ENCODE measurements at places on chromosomes 16 and 17.
A peak's percentile ranks its signal among the peaks of the same experiment; 100 is the strongest.

- DNase-seq = no peak
Observed at GRCh38 chr16:577796-578195, 8.0 kb downstream of the PIGQ start.

DNA sequence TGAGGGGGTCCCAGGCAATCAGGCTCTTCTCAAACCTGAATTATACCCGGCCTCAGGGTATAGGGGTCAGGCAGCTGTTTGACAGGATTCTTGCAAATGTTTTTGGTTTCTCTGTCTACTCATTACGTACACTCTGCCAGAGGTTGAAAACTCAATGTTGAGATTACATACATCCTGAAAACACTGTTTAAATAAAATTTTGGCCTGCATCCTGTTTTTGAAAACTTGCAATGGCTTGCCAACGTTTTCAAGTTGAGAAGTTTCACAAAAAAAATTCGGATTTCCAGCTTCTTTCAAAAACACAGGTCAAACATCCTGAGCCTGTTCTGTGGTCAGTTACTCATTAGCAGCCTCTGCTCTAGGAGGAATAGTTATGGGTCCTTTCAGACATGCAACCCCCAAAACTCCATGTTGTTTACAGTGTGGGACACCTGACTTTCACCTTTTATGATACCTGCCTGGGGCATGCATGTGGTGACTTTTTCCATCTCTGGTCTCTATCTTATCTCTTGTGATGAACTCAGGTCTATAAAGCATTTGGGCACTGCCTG lies 577.8 kb downstream of the WWOX start:
- no peak for DNase-seq

GRCh38 chr16:888901-889570 lies 81.7 kb downstream of the LMF1 start:
- no peak for DNase-seq

- DNase-seq = peak; percentile 64
Observed at GRCh38 chr16:84144209-84144858, 643 bp downstream of the HSDL1 start.

DNA sequence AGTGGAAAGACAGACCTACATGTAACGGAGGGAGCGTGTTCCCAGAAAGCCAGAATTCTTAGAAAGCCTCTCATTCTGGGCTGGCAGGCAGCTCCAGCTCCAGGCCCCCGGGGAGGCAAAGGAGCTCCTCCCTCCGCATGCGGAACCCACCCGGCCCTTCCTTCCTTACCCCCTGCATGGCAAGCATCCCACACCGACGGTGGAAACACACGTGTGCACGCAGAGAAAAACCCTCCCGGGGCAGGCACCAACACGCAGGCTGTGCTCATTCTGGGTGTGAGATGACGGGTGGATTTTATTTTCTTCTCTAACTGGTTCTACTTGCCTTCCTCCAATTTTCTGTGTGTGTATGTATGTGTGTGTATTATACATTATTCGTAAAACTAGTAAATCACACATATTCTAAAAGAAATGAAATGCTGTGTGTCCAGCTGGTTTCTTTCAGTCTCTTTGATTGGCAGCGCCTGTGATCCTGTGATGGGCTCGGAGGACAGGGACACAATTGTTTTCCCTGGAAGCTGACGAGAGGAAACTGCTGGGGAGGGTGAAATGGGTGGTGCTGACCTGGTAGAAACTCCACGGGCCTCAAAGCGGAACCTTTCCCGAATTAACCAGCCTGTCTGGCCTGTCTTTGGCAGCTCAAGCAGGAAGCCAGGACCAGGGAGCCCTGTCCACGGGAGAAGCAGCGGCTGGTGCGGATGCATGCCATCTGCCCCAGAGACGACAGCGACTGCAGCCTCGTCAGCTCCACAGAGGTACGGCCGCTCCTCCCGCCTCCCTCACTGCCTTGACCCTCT lies 22.2 kb downstream of the CARD14 start:
- DNase-seq = no peak

DNA sequence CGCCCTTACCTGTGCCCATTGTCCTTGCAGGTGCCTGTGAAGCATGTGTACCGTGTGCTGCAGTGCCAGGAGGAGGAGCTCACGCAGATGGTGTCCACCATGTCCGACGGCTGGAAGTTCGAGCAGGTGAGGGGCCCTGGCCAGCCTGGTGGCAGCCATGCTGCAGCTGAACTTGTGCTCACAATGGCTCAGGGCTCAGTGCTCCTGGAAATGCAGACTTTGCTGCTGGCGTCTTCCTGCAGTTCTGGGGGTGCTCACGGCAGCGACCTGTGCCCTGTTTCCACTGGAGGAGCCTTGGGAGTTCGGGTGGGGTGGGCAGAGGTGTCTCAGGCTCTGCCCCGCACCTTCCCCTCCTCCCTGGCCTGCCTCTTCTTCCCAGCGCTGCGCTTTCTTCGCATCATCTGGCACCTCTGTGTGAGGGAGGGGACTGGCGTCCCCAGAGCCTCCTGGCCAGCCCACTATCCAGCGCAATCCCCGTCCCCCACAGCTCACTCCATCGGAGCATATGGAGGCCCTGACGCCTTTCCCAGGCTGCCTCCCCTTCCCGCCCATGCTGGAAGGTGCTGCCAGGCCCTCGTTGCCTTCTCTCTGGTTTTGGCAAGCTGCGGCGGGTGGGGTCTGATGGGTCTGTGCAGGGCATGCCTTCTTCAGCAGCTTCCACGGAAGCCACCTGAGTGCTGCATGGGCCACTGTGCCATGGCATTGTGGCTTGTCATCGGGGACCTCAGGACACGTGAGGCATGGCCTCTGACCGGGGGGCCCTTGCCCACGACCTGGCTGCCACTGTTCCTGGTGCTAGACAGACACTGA lies 17.7 kb downstream of the KCTD5 start:
- no peak for DNase-seq

DNA sequence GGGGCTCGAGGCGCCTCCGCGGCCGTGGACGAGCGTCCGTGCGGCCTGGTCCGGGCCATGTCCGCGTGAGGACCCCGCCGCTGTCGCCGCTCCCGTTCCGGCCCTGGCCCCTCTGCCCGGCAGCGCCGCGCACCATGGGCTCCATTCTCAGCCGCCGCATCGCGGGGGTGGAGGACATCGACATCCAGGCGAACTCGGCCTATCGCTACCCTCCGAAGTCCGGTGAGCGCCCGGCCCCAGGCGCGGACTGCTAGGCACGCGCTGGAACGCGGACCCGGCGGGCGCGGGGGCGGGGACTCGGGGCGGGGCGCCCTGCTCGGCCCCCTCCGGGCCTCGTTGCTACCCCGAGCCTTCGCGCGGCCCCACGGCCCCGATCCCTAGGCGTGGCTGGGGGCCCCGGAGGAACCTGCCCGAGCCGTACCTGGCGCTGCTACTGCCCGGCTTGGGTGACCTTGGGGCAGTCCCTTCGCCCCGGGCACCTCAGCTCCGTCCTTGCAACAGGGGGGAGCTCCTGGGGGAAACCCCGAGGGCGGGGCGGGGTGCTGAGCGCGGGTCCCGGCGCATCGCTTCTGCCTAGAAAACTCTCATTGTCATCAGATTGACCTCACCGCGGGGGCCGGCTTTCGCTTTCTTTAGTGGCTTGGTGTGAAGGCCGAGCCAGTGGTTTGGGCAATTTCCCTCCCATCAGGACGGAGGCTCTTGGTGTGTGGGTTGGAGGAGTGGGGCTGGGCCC lies 367 bp downstream of the MGRN1 start:
- DNase-seq = peak; percentile 80

GRCh38 chr17:9702914-9703780 lies 57.8 kb downstream of the USP43 start:
- no peak for DNase-seq

All from activated T-cell treated with anti-CD3 and anti-CD28 coated beads, Interleukin-2, amount 50 U/mL, for 24 hours (primary cell).